ENCODE measurements at places on chromosomes 5 and 9. TPM values are rescaled to one million over a fixed set of nuclear protein-coding genes. Genes with fewer than 3 reads are reported as not detected.

Gene TOR1B
- total RNA-seq, result 27.0 TPM

Gene TAL2
- total RNA-seq, result not detected

Gene PRDM9
- total RNA-seq, result not detected

Gene ARSI
- total RNA-seq, result 0.09 TPM

Gene LCN9
- total RNA-seq, result not detected

Gene TXNDC15
- 43.6 TPM for total RNA-seq

Gene NTMT1
- 40.3 TPM for total RNA-seq

Gene SPACA9
- 1.4 TPM for total RNA-seq

Gene NDUFS6
- total RNA-seq, result 53.5 TPM

Data from endothelial cell of coronary artery (primary cell).